ENCODE measurements at places on chromosomes 3 and 15. TPM values are rescaled to one million over a fixed set of nuclear protein-coding genes. Genes with fewer than 3 reads are reported as not detected.

CCR1 gene
- total RNA-seq: 0.65 TPM

MORC1 gene
- total RNA-seq: not detected

MKRN2 gene
- 40.2 TPM for total RNA-seq

NSMCE3 gene
- 10.4 TPM for total RNA-seq

STAB1 gene
- total RNA-seq: 4.5 TPM

IL17RD gene
- 4.2 TPM for total RNA-seq

CLEC3B gene
- 95.3 TPM for total RNA-seq

GUCA1C gene
- total RNA-seq: not detected

GATM gene
- 0.76 TPM for total RNA-seq

FRMD5 gene
- 0.11 TPM for total RNA-seq

COL6A5 gene
- total RNA-seq: not detected

SHF gene
- 4.6 TPM for total RNA-seq

PPP1R14D gene
- not detected for total RNA-seq

SLC28A2 gene
- not detected for total RNA-seq

OXTR gene
- 0.76 TPM for total RNA-seq

IMPG2 gene
- 0.39 TPM for total RNA-seq

FOXB1 gene
- total RNA-seq: not detected

BCHE gene
- not detected for total RNA-seq

LDHAL6B gene
- not detected for total RNA-seq

TRPM1 gene
- not detected for total RNA-seq

CEP70 gene
- 30.7 TPM for total RNA-seq

SPSB4 gene
- total RNA-seq: 1.4 TPM

SV2B gene
- total RNA-seq: under 0.01 TPM

ECE2 gene
- not detected for total RNA-seq

GOLGA6L9 gene
- total RNA-seq: 1.4 TPM
